ENCODE measurements at places on chromosomes 2 and 18.
A peak's percentile ranks its signal among the peaks of the same experiment; 100 is the strongest.

DNA sequence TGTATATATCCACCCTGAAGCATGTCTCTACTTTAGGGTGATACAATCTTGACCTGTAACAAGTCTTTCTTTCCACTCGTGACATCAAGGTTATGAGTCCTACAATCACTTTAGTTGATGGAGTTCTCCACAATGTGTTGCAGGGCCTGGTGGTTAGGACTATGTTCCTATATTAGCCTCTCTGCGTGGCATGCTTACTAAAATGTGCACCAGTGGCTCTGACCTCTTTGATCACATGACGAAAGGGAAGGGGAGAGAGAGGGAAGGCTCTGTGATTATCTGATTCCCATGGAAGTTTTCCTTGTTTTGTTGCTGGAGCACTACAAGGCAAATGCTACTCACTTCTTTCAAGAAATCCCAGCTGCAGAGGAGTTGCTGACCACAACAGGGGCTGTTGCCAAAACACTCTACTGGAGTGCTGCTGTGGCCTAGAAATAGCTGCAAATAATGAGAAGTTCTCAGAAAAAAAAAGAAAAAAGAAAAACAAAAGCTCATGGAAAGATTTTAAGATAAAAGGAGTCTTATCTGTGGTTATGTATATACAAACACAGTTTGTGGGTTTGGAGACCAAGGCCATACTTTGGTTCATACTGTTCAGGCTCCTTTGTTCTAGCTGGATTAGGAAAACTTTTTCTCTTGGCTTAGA is 272.8 kb upstream of the MMADHC start:
- DNase-seq, result peak; percentile 72

GRCh38 chr18:41928581-41928980 is 26.5 kb upstream of the PIK3C3 start:
- no peak for DNase-seq

GRCh38 chr2:119430023-119430498 is 1.6 kb upstream of the TMEM37 start:
- no peak for DNase-seq

- DNase-seq, result no peak
Measured at GRCh38 chr2:103179798-103180197, 418.0 kb downstream of the TMEM182 start.

GRCh38 chr18:51110073-51110797 is 80.2 kb downstream of the SMAD4 start:
- DNase-seq, result peak; percentile 71

DNA sequence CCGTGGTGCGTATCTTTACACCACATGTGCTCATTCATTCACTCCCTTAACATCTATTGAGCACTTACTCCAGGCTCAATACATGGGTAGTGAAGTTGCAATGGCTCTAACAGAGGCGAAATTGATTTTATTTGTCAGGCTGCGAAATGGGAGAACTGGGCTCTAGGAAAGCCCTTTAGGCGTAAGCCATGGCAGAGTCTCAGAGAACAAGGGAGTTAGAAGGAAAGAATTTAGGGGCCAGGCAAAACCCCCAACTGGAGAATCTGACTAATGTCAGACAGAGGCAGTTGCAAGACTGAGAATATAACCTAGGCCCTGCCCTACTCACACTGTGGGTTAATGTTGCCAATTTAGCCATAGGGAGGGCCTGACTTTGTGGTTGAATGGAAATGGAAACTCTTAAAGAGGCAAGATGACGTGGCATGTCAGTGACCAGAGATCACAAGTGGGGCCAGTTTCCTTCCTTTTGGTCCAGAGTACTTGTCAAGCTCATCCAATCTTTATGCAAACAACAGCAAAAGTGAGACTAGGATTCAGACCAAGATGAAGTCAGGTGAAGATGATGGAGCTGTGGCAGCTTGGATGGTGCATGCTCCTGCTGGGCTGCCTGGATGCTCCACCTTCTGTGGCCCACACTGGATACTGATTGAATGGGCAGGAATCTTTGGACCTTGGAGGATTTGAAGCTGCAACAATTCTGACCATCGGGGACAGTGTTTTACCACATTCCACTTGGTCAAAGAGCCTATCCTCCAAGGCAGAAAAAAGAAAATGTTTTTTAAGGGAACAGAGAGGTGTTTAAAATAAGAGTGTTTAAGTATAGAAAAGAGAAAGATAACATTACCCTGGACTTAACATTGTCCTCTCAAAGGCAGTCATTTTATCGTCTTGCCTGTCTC is 92.2 kb downstream of the CAPN13 start:
- no peak for DNase-seq

- no peak for DNase-seq
Measured at GRCh38 chr2:217466805-217467204, 536.0 kb downstream of the TNS1 start.

- no peak for DNase-seq
Measured at GRCh38 chr18:33821503-33821902, 243.5 kb downstream of the ASXL3 start.
